ENCODE measurements at places on chromosomes 7 and 10.

DNA sequence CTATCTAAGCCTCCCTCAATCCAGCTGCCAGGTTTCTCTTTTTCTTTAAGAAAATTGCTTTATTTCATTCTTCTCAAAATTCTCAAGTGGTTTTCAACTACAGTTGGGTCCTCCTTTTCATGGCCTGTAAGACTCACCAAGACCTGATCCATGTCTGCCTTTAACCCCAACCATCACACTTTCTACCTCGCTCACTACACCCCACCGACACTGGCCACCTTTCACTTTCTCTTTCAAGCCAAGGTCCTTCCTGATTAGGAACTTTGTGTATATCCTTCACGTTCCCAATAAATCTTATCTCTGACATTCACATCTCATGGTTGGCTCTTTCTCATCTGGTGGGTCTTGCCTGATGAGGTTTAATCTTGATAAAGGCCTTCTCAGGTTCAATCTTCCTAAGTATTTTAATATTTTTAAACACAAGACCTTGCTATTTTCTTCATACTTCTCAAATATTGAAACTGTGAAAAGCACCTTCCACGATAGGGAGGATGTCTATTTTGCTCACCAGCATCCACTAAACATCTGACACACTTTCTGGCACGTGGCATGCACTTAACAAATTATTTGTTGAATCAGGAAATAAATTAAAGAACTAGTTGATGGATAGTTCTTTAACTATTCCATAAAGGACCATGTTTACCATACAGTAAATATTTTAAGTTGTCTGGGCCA, 624.8 kb downstream of the GRID1 start:
- no peak for DNase-seq

- DNase-seq: no peak
Measured at GRCh38 chr7:158409120-158409519, 178.5 kb downstream of the PTPRN2 start.

- no peak for DNase-seq
Measured at GRCh38 chr7:12092499-12093130, 118.5 kb upstream of the TMEM106B start.

- no peak for DNase-seq
Measured at GRCh38 chr10:113590581-113590980, 37.7 kb downstream of the HABP2 start.

DNA sequence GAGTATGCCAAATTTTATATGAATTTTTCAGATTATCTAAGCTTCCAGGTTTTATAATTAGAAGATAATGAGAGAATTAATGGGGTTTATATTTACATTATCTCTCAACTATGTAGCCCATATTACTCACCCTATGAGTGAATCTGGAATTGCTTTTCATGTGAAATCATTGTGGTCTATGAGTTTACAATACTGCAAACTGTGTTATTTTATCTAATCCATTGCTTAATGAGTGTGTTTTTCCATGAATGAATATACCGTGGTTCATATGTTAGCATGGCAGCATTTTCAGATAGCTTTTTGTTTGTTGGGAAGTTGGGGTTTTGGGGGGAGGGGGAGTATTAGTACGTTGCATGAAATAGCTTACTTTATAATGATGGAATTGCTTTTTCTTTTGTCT, 44.5 kb downstream of the FGFBP3 start:
- no peak for DNase-seq

DNA sequence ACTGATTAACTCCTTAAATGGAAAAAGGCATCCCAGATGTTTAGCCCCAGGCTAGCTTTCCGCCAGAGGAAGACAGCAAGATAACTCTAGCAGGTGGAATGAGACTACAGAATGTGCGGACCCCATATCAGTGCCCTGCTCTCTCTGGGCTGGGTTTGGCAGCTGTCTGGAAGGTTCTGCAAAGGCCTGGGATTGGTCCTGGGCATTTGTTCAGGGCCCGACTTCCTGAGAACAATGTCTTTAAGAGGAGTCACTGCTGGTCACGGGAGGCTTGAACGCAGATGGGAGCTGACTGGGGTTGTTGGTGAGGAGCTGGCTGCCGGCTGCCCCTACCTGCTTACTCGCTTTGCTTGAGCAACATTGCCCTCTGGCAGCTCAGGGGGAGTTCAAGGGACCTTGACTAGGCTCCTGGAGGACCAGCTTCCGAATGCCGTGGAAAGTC, 130.6 kb upstream of the BTBD16 start:
- DNase-seq: no peak

GRCh38 chr10:31070025-31070424, 38.4 kb upstream of the ZNF438 start:
- DNase-seq: no peak

GRCh38 chr7:13800694-13801448, 188.6 kb downstream of the ETV1 start:
- DNase-seq: no peak

DNA sequence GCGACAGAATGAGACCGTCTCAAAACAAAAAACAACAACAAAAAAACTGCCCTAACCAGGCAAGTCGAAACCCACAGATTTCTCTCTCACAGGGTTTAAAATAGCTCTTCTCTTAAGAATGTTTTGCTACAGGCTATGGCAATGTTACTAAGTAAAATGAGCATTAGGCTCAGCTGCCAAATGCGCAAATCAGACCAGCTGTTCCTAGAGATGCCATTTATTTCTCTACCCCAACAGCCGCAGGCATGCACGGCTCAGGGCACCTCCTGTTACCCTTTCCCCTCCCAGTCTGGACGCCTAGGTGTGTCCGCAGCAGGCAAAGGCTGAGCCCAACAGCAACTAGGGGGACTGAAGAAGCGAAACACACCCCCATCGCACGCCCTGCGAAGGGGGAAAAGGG, 168.3 kb upstream of the MBL2 start:
- DNase-seq: no peak

DNA sequence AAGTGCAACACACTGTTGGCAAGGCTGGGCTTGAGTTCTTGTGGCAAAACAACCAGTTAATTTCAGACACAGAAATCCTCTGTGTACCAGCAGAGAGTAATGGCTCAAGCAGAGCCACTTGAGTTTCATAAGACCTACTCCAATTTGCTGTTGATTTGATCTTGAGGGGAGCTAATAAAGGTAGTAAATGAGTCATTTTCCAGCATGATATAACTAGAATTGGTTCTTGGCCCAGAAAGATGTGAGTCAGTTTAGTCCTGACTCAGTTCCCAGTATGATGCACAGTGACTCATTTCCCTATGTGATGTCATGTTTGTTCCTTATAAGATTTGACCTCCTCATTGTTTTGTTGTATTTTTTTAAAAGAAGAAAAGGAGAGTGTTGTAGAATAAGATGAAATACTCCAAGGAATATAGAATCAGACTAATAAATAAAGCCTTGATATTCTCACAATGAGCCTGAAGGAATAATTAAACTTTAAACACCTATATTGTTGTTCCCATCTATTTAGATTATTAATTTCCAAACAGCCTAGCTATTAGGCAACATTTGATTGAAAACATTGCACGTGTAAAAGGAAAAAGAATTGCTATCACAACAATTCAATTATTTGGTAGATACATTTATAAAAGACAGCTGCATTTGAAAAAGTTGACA, 186.2 kb downstream of the REEP3 start:
- DNase-seq: no peak

GRCh38 chr7:142997456-142997989, 29.4 kb downstream of the OR9A2 start:
- DNase-seq: no peak

GRCh38 chr7:105281966-105282365, 106.8 kb downstream of the SRPK2 start:
- no peak for DNase-seq

All from activated gamma-delta T cell treated with Interleukin-2 at 50 U/mL for 16 hours (primary cell).